ENCODE measurements at places on chromosomes 3 and 15.

- DNase-seq: no peak
These were observed 17.0 kb upstream of the ACTC1 start for GRCh38 chr15:34812369-34812768.

GRCh38 chr15:66633041-66633937, 67.5 kb upstream of the LCTL start:
- no peak for DNase-seq

DNA sequence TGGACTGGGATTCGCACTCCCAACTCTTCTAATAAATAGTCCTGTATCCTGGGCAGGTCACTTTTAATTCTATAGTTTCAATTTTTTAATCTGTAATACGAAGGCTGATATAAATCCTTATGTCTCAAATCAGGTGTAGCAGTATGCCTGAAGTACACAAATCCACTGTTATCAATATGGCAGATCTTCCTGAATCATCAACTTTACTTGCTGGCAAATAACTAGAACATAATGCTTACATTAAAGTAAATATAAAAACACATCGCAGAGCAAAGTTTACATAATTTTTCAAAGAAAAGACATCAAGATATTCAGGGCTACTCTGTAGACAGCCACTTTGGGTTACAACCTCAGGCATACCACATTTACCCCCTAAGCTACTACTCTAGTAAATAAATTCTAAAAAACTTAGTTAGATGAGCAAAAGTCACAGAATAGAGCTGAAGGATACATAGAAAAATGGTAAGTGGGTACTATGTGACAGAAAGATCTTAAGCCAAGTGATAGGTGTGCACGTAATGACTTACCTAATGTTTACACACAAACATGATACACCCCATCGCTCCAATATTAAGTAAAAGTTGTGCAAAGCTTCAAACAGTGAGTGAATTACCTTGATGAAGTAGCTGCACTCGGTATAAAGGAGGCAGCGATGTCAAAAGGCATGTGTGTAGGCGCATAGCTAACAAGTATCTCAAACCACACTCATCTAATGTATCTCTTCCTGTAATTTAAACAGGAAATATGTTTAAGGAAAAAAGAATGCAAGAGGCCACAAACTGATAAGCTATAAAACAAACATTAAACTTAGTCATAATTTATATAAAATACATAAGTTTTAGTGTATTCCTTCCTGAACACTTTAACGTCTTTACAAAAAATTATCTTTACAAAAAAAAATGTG, 127.9 kb downstream of the DMXL2 start:
- DNase-seq: no peak

GRCh38 chr3:44984335-44984734, 8.3 kb downstream of the EXOSC7 start:
- peak; percentile 16 for DNase-seq

GRCh38 chr3:28000608-28001007, 240.8 kb upstream of the CMC1 start:
- no peak for DNase-seq

DNA sequence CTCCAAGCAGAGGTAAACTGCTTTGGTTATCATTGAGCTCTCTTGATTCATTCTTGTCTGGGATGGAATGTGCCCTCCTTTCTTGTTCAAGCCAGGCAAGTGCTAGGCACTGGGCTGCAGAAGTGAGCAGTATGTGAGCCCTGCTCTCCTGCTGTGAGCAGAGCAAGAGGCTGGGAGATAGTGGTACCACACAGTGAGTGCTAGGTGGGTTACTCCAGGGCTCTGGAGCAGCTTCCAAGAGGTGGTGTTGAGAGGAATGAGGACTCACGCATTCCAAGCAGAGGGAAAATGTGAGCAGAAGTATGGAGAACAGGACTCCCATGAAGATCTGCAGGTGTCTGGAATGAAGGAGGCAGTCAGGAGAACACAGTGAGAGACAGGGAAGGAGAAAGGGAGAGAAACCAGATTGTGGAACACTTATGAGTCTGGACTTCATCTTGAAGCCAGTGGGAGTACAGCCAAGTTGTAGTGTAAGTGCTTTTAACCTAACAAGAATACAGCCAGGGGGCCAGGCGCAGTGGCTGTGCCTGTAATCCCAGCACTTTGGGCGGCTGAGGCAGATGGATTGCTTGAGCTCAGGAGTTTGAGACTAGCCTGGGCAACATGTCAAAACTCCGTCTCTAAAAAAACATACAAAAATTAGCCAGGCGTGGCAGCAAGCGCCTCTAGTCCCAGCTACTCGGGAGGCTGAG, 199.9 kb upstream of the CTDSPL start:
- no peak for DNase-seq

DNA sequence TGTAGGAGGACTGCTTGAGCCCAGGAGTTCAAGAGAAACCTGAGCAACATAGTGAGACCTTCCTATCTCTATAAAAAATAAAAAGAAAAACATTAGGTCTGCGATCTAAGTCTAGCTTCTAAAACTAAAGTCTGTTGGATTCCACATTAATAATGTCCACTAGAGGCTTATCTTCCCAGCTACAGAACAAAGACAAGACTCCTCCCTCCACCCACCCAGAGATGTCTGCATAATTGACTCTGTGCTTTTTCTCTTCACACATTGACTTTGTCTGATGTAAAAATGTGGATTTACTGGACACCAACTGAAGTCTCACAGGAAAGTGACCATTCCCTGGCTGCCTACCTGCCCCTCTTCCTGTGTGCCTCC, 91.8 kb downstream of the ATP10A start:
- no peak for DNase-seq

DNA sequence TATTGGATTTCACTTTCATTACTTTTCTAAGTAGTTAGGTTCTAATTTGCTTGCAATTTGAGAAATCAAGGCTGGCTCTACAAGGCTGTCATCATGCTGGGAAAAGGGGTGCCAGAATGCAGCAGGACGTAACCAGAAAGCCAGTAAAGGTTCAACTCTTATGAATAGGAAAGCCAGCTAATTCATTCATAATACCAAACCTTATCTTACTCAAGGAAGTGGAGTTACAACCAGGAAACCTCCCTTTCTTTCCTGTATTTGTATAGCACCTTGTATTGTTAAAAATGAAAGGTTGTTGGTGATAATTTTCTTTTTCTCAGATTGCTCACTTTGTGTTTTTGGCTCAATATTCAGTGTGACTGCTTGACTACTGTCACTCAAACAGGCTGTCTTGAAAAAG, 109.4 kb downstream of the FILIP1L start:
- DNase-seq: no peak

DNA sequence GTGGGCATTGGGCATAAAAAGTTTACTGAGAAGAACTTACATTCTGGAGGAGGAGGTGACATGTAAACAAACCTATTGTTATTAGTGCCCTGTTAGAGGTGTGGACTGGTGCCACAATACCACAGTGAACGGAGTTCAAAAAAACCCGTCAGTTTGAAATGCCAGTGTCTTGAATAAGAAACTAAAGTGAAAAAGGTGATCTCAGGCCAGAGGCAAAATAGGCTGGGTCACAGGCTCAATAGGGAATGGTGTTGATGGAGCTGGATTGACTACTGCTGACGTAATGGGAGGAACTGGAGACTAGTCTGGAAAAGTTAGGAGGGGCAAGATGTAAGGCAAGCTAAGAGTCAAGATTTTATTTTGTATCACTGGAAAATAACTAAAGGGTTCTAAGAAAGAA, 1.6 kb upstream of the DCBLD2 start:
- no peak for DNase-seq

GRCh38 chr3:29854821-29855220, 574.0 kb downstream of the RBMS3 start:
- no peak for DNase-seq

- no peak for DNase-seq
These were observed 13.0 kb downstream of the TGM5 start for GRCh38 chr15:43253431-43254403.

GRCh38 chr3:141230293-141230692, 1.3 kb upstream of the PXYLP1 start:
- no peak for DNase-seq

GRCh38 chr3:133856316-133856715, 39.4 kb downstream of the RAB6B start:
- peak; percentile 46 for DNase-seq

- DNase-seq: peak; percentile 44
These were observed 8.0 kb downstream of the CHD2 start for GRCh38 chr15:92907896-92908712.

DNA sequence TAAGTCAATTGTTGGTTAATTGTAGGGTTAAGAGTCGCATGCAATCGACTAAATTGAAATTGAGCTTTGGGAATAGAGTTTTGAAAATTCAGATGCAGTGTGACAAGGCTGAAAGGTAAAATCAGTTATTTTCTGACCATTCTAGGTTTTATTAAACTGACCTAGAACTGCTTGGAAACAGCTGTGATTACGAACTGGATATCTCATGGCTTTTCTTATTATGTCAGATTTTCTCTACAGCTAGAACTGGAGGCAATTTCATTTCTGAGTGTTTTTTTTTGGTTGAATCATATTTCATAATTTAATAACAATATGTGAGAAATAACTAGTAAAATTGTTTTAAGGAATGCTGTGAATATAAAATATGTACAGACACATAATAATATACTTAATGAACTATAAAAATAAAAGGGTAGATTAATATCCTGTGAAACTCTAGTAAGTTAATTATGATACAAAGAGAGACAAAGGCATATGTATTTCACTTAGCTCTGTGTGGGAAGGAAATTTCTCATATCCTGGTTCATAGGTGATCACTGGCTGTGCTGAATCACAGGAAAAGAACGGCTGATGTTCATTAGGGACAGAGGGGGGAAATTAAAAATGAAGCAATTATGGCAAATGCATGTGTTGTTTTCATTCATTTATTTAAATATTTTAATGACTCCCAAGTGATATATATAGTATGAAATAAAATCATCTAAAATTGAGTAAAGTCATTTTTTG, 403.2 kb downstream of the ZIC1 start:
- DNase-seq: no peak

DNA sequence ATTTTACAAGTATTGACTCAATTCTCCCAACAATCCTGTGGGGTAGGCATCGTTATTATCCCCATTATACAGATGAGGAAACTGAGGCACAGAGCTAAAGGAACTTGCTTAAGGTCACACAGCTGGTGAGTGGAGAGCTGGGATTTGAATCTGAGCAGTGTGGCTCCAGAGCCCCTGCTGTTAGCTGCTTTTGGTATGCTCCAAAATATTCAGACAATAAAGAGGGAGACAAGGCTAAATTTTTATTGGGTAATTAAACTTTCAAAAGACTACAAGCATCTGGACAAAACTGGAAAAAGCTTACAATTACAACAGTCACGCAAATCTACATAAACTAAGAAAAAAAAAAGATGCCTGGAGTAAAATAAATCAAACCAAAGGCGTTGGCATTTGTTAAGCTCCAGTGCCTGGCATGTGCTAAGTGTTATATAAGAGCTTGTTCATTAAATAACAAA, 27.7 kb downstream of the CCDC13 start:
- DNase-seq: no peak

DNA sequence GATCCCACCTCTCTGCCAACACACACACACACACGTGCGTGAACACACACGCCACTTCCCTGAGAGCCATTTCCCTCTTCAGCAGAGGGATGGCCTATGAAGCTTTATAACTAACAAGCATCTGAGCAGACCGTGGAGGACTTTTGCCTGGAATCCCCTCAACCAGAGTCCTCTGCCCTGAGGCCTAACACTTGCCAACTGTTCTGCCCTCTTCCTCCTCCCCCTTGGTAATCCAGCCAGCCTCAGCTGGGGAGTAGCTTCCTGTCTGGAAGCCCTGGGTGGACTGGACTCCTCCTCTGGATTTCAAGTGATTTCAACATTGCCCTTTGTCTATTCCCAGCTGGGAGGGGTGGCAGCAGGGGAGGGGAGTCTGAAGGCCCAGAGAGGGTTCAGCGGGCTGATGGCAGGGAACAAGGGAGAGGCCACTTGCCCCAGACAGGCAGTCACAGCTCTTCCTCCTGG, 68.4 kb upstream of the HACD2 start:
- DNase-seq: peak; percentile 12

DNA sequence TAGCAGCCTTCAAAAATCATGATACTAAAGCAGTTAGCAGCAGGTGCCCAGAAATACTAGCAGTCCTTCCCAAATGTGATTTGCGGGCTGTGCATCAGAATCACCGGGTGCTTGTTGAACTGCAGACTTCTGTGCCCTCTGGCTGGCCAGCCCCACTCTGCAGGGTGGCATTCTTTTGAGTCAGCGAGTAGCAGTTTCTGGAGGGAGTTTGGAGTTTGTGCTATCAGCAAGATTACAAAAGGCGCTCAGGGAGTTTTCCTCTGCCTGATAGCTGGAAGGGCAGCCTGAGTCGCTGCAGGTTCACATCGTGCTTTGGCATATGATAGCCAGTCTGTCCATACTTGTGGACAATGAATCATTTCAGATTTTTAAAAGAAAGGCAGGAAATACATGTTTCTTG, 57.6 kb downstream of the CLDN11 start:
- DNase-seq: no peak

DNA sequence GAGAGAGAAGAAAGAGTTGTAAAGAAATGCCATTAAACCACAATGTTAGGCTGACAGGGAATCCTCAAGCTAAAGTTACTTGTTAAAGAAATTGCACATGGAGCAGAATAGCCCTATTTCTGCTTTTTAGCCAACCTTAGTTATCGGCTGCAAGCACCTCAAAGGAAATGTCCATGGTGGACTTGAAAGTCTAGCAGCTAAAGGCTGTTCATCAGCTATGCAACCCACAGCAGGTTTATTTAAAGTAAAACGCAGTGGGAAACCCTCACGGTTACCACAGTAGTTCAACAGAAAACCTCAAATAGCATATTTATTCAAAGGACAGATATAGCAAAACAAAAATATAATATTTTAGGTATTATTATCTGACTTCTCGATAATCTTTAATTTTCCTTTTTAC, 967.2 kb downstream of the IGSF11 start:
- DNase-seq: no peak

- DNase-seq: peak; percentile 80
These were observed 3.0 kb upstream of the SHC4 start for GRCh38 chr15:48966595-48967301.

- peak; percentile 24 for DNase-seq
These were observed 132.7 kb upstream of the TPRG1 start for GRCh38 chr3:189038773-189039745.

Data from Kasumi-1 (cell line).